Panc1 (cell line): ENCODE measurements at places on chromosomes 11 and 22.
A peak's percentile ranks its signal among the peaks of the same experiment; 100 is the strongest.

DNA sequence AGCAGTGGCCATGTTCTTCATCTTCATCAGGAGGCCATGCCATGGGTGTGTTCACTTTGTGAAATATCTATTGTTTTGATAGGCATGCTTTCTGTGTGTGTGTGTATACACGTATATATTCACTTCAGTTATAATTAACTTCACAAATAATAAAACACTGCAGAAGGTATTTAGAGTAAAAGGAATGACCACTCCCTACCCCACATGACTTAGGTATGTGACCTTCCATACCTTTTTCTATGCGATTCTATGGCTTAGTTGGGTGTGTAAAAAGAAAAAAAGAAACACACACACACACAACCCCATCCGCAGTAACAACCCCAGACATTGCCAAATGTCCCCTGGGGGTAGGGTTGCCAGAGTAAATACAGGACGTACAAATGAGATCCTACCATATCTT, 72.0 kb downstream of the CYTH4 start:
- no peak for DNase-seq

DNA sequence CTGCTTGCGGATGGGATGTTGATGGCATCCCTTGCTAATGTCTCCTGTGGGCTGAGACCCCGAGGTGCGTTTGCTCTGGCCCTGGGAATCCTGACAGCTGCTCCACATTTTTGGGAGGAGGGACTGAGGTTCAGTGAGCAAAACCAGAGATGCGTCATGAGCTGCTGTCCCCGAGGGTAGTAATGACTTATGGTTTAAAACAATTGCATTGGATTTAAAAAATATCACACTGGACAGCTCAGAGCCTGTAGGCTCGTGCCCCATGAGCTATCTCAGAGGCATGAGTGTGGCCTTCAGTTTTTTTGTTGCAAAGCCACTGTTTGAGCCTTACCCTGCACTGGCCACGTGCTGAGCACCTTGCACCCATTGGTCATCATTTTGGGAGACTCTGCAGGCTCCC, 20.9 kb upstream of the PARVG start:
- no peak for DNase-seq

DNA sequence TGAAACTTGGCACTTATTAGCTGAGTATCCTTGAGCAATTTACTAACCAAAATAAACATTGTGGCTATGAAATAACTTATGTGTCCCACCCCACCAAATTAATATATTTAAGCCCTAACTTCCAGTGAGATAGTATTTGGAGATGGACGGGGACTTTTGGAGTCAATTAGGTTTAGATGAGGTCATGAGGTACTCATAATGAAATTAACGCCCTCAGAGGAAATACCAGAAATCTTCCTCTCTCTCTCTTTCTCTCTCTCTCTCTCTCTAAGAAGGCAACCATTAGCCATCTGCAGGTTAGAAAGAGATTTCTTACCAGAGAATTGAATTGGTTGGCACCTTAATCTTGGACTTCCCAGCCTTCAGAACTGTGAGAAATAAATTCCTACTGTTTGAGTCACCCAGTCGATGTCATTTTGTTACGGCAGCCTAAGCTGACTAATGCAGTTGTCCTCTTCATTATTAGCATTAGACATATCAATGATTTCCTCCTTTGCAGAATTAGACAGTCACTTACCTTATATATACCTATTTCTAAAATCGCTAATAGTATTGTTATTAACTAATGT, 1284.0 kb downstream of the FAM181B start:
- no peak for DNase-seq

GRCh38 chr11:87254562-87254961, 216.8 kb downstream of the TMEM135 start:
- DNase-seq, result no peak

- no peak for DNase-seq
Observed at GRCh38 chr22:27088026-27088425, 430.6 kb downstream of the MIAT start.

DNA sequence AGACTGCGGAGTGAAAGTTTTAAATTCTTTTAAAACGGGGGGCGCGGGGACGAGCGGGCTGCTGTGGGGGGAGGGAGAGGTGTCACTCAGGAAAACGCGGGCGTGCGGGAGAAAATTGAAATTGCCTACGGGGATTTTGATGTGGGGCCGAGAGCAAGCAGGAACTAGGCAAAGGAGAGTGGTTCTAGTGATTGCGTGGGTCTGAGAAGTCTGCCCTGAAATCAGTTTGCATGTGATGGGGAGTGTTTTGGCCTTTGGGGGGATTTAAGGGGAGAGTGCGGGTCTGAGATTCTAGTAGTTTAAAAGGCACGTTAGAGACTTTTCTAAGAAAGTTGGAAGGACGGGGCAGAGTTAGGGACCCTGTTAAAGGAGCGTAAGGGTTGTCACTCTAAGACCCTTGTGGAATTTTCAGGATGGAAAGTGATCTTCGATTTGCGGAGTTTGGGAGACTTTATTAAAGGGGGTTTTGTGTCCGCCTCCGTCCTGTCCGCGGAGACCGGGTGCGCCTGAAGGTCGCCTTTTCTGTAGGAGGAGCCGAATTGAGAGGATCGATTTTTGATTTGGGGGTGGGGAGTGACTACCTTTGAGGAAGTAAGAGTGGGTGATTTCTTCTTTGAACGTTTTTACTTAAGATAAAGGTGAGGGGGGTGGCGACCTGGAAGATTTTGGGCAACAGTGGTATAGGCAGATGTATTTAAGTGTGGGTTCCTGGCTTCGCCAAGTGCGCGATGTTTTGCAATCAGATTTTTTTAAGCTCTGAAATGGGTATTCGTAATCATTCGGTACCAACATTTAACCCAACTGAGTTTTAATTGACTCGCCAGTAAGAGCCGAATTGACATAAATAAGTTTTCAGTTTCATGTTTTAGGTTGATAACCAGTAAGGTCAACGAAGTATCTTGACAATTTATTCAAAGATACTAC, 1.1 kb downstream of the EED start:
- peak; percentile 15 for DNase-seq

DNA sequence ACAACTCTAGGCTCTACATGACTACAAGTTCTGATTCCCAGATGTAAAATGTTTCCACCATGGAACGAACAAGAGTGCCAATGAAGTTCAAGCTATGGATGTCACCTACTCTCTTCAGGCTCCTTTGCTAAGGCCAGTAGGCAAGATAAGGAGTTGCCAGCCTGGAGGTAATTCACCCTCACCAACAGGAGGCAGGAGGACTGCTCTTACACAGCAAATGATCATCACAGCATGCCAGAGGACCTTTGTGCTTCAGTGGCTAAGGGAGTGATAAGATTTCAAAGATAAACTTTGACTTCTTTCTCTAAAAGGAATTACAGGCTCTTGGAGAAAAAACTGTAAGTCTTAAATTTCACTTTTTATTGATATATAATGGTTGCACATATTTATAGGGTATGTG, 54.1 kb upstream of the SLC36A4 start:
- DNase-seq, result no peak

DNA sequence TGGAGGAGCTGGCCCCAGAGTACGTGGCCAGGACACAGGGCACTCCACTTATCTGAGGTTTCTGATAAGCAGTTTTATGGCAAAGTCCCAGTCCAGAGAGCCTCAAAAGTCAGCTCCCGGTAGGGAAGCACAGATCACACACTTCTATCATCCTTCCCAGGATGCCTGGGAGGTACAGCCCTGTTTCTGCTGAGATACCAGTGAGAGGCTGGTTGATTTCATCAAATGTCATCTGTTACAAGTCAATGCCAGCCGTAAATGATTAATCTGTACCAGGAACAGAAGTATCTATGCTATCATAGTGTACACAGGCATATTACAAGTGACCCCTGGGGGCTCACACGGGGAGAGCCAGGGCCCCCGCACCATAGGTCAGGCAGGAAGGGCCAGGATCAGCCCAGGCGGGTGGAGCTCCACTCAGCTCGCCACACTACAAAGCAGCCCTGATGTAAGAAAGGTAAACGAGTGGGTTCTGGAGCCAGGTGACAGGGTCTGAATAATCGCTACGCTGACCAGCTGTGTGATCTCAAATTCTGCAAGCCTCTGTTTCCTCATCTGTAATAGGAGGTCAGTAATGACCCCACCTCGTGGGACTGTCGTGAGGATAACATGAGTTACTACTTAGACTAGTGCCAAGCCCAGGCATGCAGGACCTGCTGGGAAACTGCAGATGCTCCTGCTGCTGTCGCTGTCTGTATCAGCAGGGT, 17.6 kb downstream of the PLA2G6 start:
- no peak for DNase-seq

GRCh38 chr11:88345408-88345807, 7.9 kb upstream of the CTSC start:
- no peak for DNase-seq

- DNase-seq, result no peak
Observed at GRCh38 chr11:109784536-109784935, 308.7 kb upstream of the ZC3H12C start.

GRCh38 chr22:50304528-50305392, 2.7 kb downstream of the PLXNB2 start:
- DNase-seq, result no peak

GRCh38 chr11:113384551-113384950, 3.0 kb upstream of the ANKK1 start:
- no peak for DNase-seq

DNA sequence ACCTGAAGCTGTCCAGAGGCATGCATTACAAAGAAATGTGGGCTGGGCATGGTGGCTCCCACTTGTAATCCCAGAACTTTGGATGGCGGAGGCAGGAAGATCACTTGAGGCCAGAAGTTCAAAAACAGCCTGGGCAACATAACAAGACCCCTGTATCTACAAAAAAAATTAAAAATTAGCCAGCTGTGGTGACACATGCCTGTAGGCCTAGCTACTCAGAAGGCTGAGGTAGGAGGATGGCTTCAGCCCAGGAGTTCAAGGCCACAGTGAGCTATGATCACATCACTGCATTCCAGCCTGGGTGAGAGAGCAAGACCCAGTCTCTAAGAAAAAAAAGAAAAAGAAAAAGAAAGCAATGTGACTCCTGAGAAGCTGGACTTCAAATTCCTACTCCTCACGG, 138.5 kb upstream of the HSD17B12 start:
- no peak for DNase-seq

- no peak for DNase-seq
Observed at GRCh38 chr11:60992842-60993409, 21.4 kb downstream of the CD6 start.

- peak; percentile 5 for DNase-seq
Observed at GRCh38 chr22:43346521-43346929, 3.4 kb upstream of the SCUBE1 start.

DNA sequence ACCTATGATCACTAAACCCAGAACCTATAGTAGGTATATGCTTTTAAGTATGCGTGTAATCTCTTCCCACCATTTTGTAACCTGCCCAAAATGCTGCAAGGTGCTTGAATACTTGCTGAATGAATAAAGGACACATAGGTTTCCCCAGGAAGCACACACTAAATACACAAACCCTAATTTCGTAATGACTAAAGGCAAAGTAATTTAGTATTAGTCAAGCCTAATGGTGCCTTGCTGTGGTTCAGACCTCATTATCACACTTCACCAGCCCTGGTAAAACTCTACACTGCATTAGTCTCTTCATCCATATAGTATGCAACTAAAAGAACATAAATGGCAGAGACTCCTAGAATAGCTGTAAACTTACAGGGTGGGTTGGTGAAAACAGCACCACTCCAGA, 289.0 kb upstream of the PITPNB start:
- DNase-seq, result no peak

DNA sequence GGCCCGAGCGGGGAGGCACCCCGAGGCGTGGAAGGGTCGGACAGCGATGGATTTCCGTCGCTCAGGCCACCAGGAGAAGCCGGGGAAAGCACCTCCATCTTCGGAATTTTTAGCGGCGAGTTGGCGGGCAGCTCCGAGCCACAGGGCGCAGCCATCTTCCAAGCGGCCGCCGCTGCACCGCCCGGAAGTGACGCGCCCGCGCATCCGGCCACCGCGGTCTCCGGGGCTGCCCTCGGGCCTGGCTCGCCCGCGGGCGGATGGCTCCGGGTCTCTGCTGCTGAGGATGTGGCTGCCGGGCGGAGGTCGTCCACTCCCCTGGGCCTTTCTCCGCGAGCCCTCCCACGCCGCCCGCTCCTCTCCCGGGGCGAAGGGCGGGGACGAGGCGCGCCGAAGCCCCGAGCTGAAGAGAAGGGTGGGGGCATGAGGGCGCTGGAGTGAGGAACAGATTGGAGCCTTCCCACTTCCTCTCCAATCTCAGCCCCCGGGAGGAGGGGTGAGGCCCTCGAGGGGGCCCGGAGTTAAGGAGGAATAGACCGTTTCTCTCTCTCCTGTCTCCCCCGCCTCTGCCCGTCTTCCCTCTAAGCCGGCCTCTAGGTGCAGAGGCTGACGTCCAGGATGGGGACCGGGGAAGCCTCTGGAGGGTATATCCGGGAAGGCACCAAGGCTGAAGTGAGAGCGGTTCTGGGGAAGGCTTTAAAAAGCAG, at the start of gene MSANTD2:
Gene MSANTD2, minus strand, starts transcription at position 181 of the 704 bp plus-strand sequence. Its CDS starts 26 bp downstream, at position 155.
- peak; percentile 17 for DNase-seq

DNA sequence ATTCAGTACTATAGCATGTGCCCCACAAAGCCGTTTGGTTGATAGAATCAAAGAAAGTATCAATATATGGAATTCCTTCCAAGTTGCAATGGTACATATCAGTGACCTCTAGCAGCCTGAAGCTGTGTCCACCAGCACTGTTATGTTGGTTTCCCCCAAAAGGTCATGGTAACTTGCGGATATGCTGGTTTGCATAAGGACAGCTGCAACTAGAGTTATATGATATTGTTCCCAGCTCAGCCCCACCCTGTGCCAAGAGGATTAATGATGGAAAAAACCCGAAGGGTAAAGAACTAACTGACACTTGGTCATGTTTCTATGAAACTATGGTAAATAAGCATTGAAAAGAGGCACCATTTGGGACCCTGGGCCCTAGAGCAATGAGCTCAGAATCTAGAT, 93.5 kb downstream of the PDHX start:
- no peak for DNase-seq

DNA sequence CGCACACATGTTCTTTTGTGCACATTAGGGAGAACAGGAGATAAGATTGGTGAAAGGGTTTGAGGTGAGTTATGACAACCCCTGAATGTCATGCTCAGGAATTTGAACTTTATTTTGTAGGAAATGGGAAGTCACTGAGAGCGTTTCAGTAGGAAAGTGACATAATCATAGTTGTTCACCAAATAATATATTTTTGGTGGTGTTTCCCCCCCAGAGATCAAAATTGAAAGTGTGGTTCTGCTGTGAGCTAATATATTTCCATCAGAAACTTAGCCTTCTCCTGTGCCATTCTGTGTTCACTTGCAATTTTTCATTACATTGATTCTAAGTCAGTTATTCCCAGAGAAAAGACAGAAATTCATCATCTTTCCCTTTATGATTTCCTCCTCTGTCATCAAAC, 64.1 kb upstream of the RCN1 start:
- DNase-seq, result no peak

DNA sequence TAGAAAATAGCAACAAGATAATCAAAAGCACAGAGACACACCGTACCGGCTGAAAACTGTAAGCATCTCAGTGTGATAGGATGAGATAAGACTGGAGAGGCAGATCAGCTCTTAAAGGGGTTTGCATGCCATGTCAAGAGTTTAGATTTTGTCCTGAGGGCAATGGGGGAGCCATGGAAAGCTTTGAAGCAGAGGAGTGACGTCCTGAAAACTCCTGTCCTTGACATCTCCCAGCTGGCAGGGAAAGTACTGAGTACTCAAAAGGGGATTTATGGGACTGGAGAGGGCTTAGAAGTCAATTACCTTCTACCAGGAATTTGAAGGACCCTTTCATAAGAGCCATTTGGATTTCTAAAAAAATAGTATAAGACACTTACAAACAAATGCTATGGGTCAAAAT, 420.5 kb upstream of the NARS2 start:
- no peak for DNase-seq
